ENCODE measurements at places on chromosomes 7 and 10.

GRCh38 chr7:8365499-8366110, 67.8 kb upstream of the NXPH1 start:
- no peak for DNase-seq

- no peak for DNase-seq
Measured at GRCh38 chr10:3469639-3470020, 297.0 kb upstream of the PITRM1 start.

- no peak for DNase-seq
Measured at GRCh38 chr7:47377741-47378140, 204.2 kb downstream of the TNS3 start.

GRCh38 chr10:68633816-68634466, 73.8 kb downstream of the TET1 start:
- DNase-seq, result no peak

DNA sequence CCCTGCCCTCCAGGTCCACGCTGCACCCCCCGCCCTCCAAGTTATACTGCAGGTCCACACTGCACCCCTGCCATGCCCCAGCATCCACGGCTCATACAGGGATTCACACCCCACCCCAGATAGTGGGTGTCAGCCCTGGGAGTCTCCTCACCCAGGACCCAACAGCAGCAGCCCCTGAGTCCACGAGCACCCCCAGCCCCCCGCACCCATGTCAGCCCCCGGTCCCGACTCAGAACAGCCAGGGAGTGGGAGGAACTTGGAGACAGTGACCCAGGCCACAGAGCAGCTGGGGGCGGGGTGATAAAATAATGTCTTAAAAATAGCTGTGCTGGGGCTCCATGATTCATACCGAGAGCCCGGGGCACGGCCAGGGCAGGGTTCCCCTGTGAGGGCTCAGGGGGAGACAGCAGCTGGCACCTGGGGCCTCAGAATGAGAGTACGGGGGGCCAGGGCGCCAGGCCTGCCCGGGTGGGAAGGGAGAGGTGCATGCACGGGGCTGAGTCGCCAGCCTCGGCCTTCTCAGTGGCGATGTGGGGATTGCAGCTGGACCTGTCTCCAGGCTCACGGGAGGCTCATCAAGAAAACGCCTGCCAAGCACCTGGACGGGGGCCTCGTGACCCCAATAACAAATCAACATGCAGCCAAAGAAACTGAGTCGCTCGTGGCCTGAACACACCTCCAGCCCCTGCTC, 29.8 kb downstream of the ADAP1 start:
- DNase-seq, result peak; percentile 37

DNA sequence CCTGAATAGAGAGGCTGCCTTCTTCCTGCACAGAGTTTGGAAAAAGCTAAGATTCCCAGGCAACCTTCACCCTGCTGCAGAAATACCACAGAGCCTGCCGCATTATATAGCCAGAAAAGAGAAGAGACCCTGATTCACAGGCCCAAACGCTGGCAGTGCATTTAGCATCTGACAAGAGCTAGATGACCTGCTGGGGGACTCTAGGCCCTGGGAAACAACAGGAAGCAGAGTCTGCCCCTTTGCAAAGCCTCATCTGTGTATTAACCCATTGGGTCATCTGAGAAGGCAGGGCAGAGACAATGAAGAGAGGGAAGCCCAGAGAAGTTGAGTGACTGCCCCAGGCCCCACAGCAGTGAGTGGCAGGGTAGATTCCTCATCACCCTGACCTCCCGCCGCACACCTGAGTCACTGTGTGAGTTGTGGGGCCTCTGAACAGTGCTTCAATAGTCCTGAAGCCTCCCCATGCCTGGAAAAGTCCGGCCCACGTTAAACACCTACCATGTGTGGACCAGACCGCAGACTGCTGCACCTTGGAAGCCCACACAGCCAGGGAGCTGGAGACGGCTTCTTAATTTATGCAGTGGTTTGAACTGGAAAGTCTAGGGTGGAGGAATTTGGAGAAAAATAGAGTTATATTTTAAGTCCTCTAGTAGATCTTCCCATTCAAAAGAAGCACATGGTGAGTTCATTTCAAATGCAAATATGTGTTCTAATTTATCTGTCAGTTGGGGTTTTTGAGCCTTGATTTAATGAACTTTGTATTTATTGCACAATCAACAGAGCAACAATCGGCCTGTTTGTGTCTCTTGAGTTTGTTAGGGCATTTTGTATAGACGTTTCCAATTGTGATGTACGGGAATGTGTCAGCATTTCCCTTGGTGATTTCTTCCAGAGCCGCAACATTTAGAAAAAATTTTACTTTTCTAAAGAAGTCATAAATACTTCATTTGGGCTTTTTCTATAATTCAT, 80.4 kb upstream of the GPR26 start:
- no peak for DNase-seq

DNA sequence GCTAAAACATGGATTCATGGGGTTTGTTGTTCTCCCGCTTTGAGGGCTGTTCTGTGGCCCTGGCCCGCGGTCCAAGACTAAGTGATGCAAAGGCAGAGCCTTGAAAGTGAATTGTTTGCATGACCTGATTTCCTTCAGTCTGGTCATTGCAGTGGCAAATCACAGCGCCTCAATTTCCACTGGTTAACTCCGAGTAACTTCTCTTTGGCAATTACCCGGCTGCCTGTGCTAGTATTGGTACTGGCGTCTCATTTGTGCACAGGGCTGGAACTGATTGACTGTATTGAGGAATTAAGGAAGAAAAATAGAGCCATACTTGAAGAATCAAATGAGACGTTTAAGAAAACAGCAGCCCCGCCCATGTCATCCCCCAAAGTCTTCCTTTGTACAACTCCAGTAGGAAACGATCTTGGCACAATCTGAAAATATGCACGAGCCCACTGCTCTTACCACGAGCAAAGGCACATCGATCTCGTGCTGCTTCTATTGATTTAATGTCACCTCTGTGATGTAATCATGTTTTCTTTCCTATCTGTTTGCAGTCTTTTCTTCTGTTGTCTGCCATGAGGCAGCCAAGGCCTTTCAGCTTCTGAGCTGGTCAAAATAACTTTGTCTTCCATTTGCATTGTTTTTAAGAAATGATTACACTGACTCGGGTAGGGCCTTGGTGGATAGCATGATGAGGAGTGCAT, 60.6 kb upstream of the SHH start:
- DNase-seq, result no peak

DNA sequence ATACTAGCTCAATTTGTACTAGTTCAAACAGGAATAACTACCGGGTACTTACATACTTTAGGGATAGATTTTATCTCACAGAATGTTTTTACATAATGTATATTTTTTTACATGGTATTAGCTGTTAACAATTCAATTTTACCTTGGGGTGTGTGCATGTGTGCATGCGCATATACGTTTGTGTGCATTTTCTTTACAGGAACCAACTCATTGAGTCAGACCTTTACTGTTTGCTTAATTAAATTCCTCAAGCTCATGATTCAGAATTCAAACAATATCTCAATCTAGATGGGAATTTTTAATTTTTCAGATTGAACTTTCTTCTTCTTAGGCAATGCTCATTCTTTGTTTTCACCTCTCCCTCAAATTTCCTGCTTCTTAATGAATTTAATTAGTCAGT, 24.7 kb upstream of the WASL start:
- DNase-seq, result no peak

DNA sequence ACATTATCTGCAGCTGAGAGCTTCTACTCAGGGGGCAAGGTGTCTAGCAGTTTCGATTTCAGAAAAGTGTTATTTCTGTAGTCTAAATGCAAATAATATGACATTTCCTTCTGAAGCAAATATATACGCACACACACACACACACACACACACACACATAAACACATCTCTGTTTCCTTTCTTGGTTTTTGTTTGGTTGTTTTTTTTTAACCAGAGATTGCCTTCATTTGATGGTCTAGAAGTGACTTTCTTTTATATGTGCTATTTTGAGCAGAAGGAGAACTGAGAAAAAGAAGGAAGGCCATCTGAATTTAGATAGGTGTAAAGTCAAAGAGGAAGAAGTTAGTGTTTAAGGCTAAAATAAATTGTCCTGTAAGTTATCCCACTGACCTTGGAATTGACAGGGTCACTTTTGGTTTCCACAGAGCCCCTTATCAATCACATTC, 142.2 kb downstream of the TRIL start:
- no peak for DNase-seq

GRCh38 chr7:150468241-150468640, 17.8 kb downstream of the GIMAP8 start:
- DNase-seq, result no peak

DNA sequence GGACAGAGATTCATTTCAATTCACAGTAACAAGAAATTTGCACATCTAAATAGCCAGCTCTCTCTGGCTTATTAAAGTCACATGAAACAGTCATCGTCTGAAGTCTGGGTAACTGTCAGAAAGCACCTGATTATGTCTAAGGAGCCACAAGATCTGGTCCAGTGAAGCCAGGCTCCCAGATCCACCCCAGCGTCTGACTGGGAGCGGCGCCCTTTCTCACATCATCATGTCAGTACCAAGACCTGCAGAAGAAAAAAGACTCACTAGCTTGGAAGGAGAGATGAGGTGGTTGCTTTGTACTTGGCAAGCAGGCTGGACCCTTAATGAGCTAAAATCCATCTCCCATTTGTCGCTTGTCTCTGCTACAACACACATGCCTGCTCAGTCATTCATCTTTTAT, 58.4 kb downstream of the VOPP1 start:
- no peak for DNase-seq

- DNase-seq, result no peak
Measured at GRCh38 chr10:91220954-91221675, 652 bp downstream of the PCGF5 start.

DNA sequence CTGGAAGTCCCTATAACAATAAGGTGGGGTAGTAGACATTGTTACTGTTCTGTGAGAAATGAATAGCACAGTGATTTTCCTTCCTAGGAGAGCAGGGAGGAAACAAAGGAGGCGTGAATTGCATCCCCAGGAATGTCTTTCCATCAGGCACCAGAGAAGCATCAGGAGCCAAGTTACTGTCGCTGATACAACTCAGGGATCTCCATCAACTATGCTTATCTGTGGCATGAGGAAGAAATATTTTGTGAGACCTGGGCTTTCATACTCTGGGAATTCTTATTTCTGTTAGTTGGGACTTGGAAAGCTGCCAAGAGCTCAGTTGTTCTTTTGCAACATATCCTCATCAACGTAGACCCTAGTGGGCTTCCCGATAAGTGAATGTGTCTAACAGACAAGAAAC, 622.3 kb downstream of the SUGCT start:
- no peak for DNase-seq

DNA sequence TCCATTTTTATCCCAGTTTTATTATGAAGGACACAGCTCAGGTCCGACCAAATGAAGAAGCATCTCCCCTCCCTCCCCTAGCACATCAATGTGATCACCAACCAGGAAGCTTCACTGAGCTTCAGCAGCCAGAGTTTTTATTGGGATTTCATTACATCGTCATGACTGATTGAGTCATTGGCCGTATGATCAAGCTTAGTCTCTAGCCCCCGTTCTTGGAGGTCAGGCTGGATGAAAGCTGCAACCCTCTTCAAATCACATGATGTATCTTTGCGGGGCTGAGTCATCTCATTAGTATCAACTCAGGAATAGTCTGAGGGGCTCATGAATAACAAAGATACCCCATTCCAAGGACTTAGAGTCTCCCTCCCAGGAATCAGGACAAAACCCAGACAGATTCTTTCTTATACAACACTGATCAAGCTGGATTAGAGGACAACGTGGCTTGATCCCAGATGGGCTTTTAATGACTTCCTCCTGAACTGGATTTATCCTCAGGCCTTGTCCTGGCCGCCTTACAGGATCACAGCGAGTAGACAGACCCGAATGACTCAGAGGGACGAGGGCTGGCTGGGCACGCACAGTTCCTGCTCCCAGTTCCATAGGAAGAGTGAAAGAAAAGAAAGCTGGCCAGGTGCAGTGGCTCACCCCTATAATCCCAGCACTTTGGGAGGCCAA, 14.5 kb downstream of the LIMK1 start:
- no peak for DNase-seq

- DNase-seq, result no peak
Measured at GRCh38 chr7:82527851-82528250, 84.3 kb upstream of the CACNA2D1 start.

GRCh38 chr7:101848208-101848951, 31.0 kb downstream of the CUX1 start:
- DNase-seq, result no peak

- DNase-seq, result no peak
Measured at GRCh38 chr7:133819695-133820094, 307.4 kb upstream of the LRGUK start.

GRCh38 chr7:106779877-106780276, 85.2 kb upstream of the PIK3CG start:
- DNase-seq, result no peak

DNA sequence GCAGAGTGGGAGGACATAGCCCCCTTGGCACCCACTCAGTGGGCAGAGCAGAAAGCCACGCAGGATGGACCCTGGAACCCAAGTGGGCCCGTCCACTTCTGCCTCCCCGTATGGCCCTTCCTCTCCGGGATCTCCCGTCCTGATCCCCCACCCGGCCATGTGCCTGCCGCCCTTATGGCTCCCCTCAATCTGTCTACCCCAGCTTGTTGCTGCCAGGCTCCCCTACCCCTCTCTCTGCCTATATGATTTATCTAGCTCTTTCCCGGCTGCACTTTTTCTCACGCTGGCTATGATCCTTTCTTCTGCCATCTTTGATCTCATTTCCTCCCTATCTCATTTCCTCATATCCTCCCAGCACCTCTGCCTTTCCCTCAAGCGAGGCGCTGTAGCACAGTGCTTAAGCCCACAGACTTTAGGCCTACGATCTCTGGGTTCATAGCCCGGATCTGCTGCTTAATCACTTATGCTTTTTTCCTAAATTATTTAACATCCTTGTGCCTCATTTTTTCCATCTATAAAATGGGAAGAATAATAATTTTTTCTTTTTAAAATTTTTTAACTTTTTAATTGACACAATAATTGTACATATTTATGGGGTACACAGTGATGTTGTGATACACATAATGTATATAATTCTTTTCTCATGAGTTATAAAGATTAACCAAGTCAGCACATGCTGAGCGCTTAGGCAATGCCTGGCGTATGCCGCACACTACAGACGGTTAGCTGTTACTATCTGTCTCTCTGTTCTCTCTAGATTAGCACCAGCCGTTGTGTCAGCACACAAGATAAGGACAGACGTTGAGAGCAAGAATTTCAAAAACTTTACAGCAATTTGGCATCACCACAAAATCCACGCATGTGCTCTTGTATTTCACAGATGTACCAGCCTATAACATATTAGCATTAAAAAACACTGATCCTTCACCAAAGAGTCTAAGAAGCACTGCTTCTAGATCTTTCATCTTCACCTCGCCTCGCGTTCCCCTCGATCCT, 18.1 kb downstream of the KCNH2 start:
- DNase-seq, result no peak

DNA sequence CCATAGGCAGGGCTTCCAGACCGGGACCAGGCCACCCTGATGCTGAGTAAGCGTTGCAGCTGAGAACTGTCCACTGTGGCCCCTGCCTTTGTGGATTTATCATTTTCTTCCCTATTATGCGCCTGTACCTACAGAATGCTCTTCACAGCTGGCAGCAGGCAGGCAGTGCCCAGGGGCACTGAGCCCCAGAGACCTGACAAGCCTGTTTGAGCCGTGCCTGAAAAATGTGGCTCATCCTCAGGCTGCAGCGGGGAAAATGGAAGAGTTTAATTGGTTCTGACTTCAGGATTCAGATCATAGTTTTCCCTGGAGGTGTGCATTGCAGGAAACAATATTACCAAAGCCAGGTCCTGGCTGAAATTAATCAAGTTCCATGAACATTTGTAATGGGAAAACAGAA, 200.2 kb downstream of the ZNF438 start:
- DNase-seq, result no peak
